ENCODE measurements at places on chromosomes 12 and 14.

DNA sequence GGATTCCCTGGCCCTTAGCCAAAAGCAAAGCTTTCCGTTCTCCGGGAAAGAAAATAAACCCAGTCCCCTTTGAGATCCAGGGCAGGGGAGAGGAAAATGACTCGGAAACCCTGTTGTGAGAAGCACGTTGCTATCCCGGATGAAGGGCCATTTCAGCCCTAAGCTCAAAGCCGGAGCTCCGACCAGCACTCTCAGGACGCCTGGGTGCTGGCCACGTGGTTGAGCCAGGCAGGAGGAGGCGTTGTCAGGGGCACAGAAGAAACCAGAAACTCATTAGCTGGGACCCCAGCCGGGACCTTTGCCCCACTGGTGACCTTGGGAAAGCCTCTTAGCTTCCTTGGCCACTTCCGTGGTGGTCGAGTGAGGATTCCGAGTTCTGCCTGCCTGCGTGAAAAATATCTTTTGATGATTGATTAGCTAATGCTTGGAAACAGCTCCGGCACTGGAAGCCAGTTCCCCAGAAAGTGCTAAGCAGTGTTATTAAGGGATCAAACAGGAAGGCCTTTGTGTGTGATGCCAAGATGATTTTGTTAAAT lies 57.6 kb upstream of the FZD10 start:
- peak; percentile 89 for DNase-seq

GRCh38 chr12:101044512-101045059 lies 165.5 kb downstream of the SLC5A8 start:
- DNase-seq = no peak

- DNase-seq = no peak
These were observed 27.8 kb upstream of the DLK1 start for GRCh38 chr14:100698666-100699448.

DNA sequence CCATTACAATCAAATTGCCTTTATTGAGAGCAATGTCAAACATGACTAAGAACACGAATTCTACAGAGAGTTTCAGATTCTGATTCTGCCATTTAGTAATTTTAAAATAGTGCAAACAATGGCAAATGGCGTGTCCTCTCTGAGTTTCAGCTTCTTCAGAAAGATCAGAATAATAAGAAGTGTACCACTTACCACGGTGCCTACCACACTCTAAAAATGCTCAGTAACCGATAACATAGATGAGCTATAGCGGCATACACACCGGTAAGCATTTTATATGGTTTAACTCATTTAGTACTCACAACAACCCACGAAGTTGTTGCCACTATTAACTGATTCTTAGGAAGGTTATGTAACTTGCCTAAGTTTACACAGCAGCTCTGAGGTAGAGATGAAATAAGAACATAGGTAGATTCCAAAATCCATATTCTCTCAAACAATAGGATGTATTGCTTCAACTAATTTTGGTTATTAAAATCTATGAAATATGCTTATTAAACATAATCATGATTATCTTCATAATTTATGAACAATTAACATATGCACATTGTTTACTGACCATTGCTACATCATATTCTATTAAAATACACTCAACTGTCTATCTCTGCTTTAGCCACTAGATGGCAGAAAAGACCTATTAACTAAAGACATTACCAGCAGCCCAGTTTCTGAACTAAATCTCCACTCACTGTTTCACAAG lies 38.3 kb downstream of the SLC6A15 start:
- DNase-seq = peak; percentile 33

DNA sequence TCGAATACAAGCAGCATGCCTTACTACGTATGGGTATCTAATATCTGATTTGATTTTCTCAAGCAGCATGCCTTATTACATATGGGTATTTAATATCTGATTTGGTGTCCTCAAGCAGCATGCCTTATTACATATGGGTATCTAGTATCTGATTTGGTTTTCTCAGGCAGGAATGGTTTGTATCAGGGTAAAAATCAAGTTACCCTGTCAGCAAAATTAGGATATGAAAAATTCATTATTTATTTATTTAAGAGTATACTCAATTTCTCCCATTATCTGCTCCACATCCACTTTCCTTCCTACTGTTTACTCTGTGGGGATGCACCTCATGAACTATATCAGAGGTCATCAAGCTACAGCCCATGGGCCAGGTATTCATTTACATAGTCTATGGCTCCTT lies 21.9 kb downstream of the ZNF891 start:
- no peak for DNase-seq

- DNase-seq = peak; percentile 61
These were observed 118.4 kb upstream of the FZD10 start for GRCh38 chr12:130043685-130044406.

DNA sequence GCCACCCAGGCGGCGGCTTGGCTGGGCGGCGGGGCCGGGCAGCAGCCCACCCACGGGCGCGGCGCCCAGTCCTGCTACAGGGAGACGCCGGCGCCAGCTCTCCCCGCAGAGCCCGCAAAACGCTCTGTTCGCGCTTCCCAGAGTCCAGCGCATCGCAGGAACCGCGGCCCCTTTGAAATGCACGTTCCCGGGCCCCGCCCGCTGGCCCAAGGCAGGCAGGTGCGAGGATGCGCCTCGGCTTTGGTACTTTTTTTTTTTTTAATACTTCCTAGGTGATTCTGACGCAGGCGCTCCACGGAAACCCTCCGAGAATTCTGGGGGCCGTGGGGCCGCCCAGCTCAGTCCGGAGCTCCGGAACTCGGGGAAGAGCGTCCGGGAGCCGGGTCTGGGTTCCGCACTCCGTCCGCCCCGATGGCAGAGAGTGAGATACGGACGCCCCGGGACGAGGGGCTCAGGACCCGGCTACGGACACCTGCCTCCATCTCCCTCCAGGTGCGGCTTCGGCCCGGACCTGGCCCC lies 483 bp downstream of the POC1B start:
- peak; percentile 46 for DNase-seq

GRCh38 chr14:36829547-36829946 lies 167.9 kb downstream of the PAX9 start:
- DNase-seq = no peak

- peak; percentile 50 for DNase-seq
These were observed at the start of gene ARHGEF25 for GRCh38 chr12:57611108-57611826. TSS of gene ARHGEF25 (plus strand) at chr12:57611435. CDS start at chr12:57611895, 460 bp downstream.

GRCh38 chr14:105026802-105027563 lies 6.1 kb upstream of the CDCA4 start:
- peak; percentile 15 for DNase-seq

GRCh38 chr14:55339770-55340169 lies 68.5 kb downstream of the FBXO34 start:
- DNase-seq = no peak

DNA sequence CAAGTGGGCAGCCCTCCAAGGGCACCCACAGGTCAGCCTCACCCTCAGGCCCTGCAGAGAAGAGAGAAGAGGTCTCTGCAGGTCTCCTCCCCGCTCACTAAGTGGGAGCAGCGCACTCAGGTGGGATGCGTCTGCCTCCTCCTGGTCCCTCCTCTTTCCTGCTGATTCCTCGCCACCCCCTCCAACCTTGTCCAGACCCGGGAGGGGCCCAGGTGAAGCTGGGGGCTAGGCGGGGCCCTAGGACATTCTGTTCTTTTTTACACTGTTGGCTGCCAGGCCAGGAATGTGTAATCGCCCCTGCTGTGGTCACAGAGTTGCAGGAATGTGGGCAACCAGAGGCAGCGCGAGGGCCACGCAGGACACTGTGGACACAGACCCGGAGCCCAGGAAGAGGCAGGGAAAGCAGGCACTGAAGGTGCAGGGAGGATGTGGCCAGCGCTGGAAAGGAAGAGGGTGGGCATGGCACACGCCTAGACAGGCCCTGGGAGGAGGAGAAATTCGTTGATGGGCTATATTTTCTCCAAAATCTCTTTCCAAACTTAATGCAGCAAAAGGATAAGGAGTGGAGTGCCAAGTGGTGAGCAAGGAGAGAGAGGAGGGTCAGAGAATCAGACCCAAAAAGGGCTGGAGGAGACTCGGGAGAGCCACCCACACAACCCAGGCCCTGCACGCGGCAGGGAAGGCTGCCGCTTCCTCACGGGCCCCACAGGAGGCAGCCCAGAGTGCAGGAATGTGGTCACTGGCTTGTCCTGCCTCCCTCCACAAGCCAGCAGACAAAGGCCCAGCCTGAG lies 911 bp upstream of the SCNN1A start:
- peak; percentile 28 for DNase-seq

DNA sequence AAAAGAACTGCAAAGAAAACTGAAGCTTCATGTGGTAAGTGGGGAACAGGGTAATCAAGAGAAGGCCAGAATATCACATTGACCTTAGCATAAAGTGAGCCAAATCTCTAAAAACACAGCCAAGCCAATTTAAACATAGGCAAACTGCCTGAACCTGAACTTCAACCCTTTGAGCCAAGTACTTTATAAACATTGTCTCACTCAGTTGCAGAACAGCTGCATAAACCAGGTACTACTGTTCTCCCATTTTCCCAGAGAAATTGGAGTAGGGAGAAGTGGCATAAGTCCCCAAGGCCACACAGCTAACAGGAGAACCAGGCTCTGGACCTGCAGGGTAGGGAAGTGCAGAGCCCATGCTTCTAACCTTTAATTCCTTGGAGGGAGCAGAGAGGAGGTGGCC lies 30.4 kb upstream of the FKBP4 start:
- no peak for DNase-seq

DNA sequence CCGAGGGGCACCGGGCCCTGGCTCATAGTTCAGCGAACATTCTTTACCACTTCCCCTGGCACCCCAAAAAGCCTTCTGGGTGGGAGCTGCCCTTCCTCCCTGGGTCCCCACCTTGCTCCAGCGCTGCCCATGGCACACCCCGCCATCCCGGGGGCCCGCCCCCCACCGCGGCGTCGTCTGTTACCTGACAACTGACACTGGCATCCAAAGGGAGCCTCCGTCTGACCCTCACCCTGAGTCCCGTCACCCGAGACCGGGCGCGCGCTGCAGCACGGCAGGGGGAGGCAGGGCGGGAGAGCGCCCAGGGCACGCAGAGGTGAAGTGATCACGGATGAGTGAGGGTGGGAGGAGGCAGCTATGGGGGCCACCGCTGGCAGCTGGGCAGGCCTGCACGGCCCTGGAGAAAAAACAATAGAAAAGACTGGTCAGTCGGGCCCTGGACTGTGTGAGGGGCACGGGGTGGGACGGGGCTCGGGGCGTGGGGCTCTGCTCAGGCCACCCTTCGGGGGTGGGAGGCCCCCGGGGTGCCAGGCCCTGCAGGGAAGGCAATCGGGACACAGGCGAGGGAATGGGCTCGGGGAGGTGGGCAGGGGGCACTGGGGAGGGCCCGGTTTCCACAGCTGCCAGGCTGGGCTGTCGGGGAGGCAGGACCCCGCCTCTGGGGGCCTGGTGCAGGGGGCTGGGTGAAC lies 40.7 kb downstream of the BCL11B start:
- DNase-seq = no peak

GRCh38 chr12:90333939-90334338 lies 621.0 kb downstream of the CCER1 start:
- no peak for DNase-seq

- no peak for DNase-seq
These were observed 28.0 kb downstream of the VPS37B start for GRCh38 chr12:122867691-122868461.

GRCh38 chr12:132186857-132187620 lies 42.8 kb downstream of the NOC4L start:
- no peak for DNase-seq

DNA sequence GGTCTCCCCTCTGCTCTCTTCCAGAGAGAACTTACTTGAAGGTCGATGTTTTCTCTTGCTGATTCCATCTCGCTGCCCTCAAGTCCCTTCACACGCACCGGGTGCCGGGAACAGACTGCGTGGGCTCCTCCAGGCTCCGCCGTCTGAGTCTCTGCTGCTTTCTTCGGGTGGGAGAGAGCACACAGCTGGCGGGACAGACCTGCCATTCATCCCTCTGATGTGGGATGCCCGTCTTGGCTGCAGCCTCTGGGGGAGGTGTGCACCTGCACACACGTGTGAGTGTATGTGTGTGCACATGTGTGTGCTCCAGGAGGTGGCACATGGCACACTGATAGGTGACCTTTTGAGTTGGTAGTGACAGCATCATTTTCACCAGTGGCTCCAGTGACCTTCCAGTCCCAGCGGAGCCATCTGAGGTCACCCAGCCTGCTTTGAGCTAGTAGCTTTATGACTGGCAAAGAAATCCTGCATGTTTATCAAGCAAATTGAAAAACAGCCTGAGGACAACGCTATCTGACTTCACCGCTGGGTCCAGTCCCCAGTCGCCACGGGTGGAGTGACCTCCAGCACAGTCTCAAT lies at the start of gene NINJ2:
Gene NINJ2, minus strand, starts transcription at position 153 of the 579 bp plus-strand sequence. Its CDS starts 85 bp downstream, at position 68.
- DNase-seq = no peak

GRCh38 chr14:37544407-37544806 lies 50.6 kb downstream of the FOXA1 start:
- DNase-seq = peak; percentile 63

- peak; percentile 49 for DNase-seq
These were observed 37.6 kb downstream of the DCP1B start for GRCh38 chr12:1966561-1967226.

- peak; percentile 94 for DNase-seq
These were observed at the start of gene PPFIA2 for GRCh38 chr12:81759190-81760051. TSS of gene PPFIA2 (minus strand) at chr12:81759350.

GRCh38 chr14:72786378-72787350 lies 107.2 kb downstream of the DPF3 start:
- no peak for DNase-seq

- no peak for DNase-seq
These were observed 424.1 kb upstream of the OR4E1 start for GRCh38 chr14:22097586-22098292.

GRCh38 chr12:123889848-123890535 lies 82.6 kb downstream of the CCDC92 start:
- no peak for DNase-seq

GRCh38 chr12:52965337-52965731 lies 16.4 kb downstream of the KRT18 start:
- DNase-seq = no peak

DNA sequence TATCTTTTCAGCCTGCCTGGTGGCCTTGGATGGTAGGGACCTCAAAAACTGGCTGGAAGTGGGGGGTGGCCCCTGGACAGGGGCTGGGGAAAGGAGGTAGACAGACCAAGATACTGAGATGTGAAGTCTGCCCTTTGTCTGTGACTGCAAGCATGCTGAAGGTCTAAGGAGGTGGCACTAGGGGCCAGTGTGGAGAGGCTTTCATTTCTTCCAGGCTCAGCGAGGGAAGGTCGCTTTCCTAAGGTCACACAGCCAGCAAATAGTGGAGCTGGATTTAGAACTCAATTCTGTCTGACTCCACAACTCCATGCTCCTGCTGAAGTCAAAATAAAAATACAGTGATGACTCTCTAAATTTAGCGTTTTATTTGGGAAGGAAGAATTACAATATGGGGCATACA lies 11.3 kb upstream of the PLBD2 start:
- DNase-seq = no peak

DNA sequence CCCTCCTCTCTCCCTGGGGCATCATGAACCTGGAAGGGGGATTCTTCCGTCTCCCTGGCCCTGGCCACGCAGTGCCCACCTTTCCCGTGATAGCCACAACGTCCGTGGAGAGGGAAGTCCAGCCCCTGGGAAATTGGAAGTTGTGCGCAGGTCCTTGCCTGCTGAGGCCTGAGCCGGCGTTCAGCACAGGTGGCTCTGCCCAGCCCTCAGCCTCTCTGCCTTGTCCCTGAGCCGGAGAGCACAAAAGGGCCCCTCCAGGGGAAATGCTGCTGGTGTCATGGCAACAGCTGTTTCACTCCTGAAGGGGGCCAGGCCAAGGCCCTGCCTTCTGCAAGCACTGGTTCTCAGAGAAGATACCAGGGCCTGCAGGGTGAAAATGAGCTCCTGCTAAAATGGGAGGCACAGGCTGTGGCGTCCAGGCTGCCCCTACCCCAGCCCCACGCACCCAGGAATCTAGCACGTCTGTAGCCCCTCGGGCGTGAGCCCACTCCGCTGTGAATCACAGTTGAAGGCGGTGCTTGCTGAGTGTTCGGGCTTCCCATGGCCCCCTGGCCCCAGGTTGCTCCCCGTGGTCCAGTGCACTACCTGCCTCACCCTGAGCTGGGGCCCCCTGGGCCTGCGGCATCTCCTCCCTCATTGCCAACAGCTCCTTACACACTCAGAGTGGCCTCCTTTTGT lies 149.4 kb downstream of the ADGRD1 start:
- DNase-seq = no peak
